ENCODE measurements at places on chromosomes 3 and 15. TPM values are rescaled to one million over a fixed set of nuclear protein-coding genes. Genes with fewer than 3 reads are reported as not detected.

DNA sequence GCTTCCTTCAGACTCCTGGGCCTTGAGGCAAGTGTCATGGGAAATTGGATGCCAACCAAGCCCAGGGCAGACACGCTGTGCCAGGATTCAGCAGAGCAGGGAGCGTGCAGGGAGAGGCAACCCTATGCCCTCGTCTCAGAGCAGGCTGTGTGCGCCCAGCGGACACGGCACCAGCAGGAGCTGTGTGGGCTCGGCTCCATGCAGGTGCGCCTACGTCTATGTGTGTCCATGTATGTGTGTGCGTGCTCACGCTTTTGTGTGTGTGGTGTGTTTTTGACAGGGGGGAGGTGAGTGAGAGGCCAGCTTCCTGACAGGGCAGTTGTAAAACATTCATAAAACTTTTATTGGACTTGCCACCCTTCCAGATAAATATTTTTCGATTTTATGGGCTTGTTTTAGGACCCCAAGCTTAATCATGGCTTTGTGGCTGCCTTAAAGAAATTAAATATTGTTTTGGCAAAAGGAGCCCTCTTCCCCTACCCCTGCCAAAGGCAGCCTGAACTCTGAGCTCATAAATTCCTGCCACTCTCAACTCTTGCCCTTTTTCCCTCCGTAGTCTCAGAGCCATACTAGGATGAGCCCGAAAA lies 84.4 kb downstream of the DNAJB8 start:
- no peak for DNase-seq

DNA sequence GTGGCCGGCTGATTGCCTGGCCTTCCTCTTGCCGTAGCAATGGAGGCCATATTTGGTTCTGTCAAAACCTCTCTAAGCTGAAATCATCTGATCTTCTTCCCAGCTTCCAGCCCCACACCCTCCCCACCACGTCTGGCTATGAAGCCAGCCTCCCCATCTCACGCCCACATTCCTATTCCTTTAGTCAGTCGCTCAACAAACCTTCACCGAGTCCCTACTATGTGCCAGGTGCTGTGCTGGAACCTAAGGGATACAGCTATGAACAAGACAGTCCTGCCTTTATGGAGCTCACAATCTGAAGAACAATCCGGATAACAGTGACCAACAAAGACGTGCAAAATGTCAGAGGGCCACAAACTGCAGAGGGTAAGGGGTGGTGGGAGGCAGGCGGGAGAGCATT lies 31.9 kb upstream of the SMAD6 start:
- DNase-seq: no peak

GRCh38 chr3:16251316-16252085 lies 13.2 kb downstream of the DPH3 start:
- DNase-seq: no peak

DNA sequence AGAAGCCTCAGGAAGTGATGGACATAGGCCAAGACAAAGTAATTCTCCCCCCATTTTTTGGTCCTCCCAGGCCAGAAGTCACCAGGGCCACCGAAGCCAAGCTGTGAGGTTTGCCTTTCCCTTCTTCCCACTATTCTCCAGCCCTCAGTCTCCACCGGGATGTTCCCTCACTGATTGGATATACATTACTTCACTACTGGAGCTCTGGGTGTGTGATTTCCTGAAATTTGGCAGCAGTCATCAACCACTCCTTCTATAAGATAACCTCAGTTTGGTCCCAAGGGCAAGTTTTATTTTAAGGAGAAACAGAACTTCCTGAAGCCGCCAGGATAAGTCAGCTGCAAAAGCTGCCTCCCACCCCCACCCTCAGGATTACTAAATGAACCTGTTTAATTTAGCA lies 11.3 kb downstream of the SLCO2A1 start:
- no peak for DNase-seq

GRCh38 chr3:184756151-184757021 lies 44.5 kb upstream of the MAGEF1 start:
- no peak for DNase-seq

DNA sequence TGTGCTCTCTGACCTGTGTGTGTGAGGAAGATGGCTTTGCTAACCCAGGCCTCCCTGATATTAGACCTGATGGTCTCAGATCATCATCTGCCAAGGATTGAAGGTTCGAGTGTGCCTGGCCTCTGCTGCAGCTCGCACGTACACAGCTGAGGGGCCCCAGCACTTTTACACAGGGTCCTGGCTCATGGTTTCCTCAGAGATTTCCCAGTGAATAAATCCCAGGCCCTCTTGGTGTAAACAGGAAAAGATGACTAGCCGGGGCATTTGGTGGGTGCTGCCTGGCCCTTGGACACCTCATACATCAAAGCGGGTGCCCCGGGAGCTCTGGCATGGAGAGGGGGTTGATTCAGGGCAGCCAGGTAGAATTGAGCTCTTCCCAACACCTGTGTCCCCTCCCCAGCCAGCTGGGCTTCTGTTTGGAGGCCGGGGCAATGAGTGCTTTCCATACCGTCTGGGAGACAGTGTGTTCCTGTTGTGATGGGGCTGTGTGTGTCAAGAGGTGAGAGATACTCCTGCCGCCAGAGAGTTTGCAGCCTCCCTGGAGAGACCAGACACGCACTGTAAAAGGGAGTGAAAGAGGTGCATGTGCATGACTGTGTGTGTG lies 72.5 kb upstream of the TLE3 start:
- DNase-seq: no peak

DNA sequence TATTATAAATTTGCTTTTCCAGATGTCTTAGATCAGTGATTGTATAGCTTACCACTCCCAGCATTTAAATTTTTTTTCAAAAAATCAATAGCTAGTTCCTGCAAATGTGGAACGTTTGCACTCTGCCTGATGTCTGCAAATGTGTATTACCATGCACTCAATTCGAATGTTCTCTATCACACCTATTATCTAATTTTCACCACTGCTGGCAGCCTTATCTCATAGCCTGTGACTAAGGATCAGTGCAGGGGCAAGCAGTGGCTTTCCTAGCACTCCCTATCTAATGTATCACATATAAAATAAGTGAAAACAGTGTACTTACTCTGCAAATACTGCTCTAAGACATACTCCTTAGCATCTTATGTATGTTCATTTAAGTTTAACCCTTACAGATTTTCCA lies 196.3 kb upstream of the PLSCR5 start:
- DNase-seq: no peak

- DNase-seq: no peak
Measured at GRCh38 chr3:144636833-144637232, 665.2 kb downstream of the DIPK2A start.

DNA sequence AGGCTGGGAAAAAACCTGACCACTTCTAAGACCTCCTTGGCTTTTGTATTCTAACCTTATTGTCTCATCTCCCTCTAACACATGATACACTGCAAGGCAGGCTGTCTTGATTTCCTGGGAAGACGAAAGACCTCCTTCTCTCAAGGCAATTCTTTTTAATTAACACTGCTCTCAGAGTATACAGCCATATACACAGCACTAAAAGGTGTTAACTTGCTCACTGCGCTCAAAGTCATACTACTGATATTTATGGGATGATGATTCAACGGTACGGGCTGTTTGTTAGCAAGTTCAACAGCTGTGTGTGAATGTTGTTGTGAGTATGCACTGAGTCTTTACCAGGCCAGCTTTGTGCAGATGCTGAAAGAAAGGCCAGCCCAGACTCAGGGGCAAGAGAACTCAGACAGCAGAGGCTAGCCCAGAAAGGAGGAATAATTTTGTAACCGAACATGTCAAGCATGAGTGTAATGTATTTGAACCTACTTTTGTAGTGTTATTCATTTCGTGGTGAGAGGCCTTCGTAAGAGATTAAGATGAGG lies 229.9 kb downstream of the IL5RA start:
- DNase-seq: no peak

- no peak for DNase-seq
Measured at GRCh38 chr3:71376911-71377310, 206.6 kb downstream of the FOXP1 start.

DNA sequence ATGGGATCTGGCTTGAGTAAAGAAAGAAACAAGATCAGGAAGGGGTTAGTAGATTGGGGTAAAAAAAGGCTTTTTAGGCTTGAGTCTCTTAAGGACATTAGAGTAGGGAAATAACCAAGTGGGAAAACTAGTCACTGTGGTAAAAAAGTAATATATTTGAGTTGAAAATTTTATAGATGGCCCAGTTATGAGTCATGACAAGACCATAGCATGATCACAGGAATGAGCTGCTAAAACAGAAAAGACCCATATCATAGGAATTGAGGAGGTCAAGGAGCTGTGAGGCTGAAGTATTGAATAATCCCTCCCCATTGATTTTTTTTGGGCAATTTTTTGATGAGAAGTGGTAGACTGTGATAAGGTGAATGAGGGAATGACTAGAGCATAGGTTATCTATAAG lies 69.2 kb upstream of the TBC1D5 start:
- no peak for DNase-seq

GRCh38 chr15:74235962-74236361 lies at the start of gene CCDC33:
Gene CCDC33, plus strand, starts transcription at chr15:74236326. Its CDS starts 394 bp downstream, at chr15:74236720.
- DNase-seq: no peak

DNA sequence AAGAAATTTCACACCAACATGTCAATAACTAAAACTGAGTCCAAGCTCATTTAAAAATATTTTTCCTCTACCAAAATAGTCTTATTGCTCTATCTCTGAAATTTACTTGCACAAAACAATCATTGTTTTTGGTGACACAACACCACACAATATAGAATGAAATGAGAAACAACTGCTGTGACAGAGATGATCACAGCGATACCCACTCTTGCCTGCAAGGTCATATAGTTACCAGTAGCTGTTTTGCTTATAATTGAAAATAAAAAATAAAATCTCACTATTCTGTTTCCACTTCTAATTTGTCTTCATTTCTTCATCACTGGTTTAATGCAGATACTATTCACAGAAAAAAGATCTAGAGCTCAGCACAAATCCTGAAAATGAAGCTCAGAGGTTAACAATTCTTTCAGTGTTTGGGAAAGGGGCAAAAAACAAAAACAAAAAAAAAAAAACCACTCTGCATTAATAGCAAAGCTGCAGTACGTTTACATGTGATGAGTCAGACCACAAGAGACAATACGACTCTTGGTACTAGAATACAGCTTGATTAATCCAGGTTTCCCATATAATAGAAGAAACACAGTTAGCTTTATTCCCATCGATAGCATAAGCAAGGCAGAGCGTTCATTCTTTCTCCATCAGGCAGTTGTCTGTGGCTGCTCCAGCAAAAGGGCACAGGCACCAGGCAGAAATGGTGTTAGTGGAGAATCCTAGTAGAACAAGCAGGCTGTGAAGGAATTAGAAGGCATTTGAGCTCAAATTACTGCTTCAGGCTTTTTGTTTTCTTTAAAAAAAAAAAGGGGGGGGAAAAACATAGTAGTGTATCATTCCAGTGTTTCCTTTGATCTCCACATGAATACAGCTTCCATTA lies 773 bp downstream of the ANKRD28 start:
- DNase-seq: no peak

Gene SLC6A1
- 10.9 TPM for total RNA-seq

Gene MB21D2
- total RNA-seq: 7.8 TPM

Gene LRRC31
- not detected for total RNA-seq

Gene NDUFB5
- total RNA-seq: 61.8 TPM

Gene RTP3
- total RNA-seq: not detected

Gene ADAMTS9
- total RNA-seq: 185 TPM

Data from sciatic nerve (tissue), 2 donors.